ENCODE measurements at places on chromosomes 7 and 10.
A peak's percentile ranks its signal among the peaks of the same experiment; 100 is the strongest.

DNA sequence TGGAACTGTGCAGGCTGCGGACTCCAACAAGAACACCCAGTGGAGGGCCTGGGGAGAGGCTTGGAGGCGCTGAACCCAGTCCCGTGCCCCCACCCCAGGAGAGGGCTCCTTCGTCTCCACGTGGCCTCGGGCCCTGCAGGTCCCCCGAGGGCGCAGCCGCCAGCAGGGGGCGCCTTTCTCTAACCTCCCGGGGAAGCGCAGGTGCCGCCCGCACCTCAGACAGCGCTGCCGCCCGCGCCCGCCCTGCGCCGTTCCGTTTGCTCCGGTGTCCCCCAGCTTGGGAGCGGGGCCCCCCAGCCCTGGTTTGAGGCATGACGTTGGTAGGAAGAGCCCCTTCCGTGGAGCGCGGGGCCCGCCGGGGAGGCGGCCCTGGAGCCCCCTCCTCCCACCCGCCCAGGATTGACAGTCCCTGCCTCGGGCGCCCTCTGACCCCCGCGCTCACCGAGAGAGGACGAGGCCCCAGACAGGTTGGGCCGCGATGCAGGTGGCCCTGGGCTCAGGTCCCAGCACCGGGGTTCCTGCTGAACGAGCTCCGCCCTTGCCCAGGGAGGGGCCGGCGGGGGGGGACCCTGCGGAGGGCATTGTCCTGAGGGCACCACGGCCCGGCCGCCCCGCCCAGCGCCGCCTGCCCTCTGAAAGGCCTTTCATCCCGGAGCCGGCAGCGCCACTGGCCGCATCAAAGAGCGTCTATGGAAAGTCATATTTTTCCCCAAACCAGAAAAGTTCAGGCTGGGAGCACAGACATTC is 42.8 kb downstream of the FOXL3 start:
- no peak for DNase-seq

GRCh38 chr10:49010295-49010694 is 70.7 kb upstream of the LRRC18 start:
- no peak for DNase-seq

DNA sequence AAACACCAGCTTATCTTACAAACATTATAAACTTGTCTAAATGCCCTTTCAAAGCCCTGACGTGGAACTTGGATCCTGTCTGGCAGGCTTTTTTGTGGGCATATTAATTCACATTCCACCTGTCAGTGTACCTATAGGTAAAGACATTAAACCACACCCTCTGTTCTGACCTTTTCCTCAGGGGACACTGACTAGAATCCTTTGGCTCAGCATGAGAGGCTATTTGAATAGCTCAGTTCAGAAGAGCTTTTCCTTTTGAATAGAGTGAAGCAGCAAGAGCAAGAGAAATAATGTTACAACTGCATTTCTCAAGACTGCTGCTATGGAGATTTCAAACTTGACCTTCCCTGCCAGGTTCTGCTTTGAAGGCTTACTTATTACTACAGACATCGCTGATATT is 76.9 kb downstream of the CYP51A1 start:
- no peak for DNase-seq

- no peak for DNase-seq
Measured at GRCh38 chr10:70695241-70696030, 23.1 kb downstream of the ADAMTS14 start.

GRCh38 chr7:15459018-15459615 is 102.7 kb downstream of the AGMO start:
- DNase-seq: no peak

- DNase-seq: no peak
Measured at GRCh38 chr10:33008499-33009243, 50.6 kb upstream of the ITGB1 start.

DNA sequence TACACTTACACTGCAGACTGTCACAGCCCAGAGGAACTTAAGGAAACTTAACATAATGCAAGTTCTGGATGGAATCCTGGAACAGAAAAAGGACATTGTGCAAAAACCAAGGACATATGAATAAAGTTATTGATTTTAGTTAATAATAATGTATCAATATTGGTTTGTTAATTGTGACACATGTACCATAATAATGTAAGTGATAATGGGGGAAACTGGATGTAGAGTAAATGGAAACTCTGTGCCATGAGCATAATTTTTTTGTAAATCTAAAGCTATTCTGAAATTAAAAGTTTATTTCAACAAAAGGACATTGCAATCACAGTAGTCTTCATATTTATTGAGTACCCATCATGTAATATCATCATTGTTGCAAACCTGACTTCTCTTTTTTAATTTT is 107.2 kb downstream of the VTI1A start:
- DNase-seq: no peak

DNA sequence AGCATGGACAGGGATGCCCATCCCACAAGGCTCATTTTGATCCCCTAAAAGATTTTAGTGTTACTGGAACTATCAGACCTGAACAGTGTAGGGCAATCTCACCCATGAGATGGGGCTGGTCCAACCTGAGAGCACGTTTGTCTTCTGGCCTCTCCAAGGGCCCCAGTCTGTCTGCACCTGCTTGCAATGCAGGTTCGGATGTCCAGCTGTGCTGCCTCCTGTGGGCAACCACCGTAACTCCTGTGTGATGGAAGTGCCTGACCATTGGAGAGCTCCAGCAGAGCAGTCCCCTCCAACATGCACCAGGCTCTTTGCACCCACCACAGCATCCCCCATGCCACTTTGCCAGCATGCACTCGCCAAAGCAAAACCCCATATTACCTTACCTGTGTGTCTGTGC is 290.1 kb upstream of the KCND2 start:
- DNase-seq: no peak

GRCh38 chr10:66586897-66587679 is 338.7 kb upstream of the LRRTM3 start:
- DNase-seq: no peak

DNA sequence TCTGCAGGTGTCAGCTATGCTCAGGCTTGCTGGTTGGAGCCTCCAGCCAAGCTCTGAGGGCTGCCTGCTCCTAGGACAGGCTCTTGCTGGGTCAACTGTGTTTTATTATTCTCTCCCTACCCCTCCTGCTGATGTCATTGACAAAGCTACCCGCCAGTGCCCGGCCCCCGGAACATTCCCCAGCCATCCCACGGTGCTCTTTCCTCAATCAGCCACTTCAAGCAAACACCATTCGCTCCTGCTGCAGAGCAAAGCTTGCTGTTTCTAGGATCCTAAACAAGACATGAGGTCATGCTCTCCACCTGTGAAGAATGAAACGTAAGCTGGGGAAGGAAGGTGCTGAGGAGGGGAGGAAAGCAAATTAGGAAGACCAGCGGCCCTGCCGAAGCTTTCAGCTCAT is 2.1 kb upstream of the C10orf71 start:
- DNase-seq: no peak

DNA sequence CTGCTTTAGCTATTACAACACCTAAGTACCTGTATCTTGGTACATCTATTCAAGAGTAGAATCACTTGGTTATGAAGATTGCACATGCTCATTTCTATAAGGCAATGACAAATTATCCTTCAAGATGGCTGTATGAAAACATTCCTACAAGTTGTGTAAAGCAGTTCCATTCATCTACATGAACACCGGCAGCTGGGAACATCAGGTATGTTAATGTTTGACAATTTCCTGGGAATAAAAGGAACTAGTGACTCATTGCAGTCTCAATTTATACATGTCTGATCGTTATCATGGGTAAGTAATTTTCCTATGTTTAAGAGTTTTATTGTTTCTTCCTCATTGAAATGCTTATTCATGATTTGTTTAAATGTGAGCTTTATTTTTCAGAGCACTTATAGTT is 203.2 kb upstream of the SEMA3E start:
- DNase-seq: no peak

- DNase-seq: no peak
Measured at GRCh38 chr7:79968894-79969293, 165.7 kb upstream of the GNAI1 start.

- DNase-seq: no peak
Measured at GRCh38 chr10:36464291-36464690, 661.1 kb upstream of the ANKRD30A start.

GRCh38 chr7:404812-405488 is 114.7 kb downstream of the PDGFA start:
- DNase-seq: no peak

- DNase-seq: no peak
Measured at GRCh38 chr7:116222501-116222900, 12.2 kb downstream of the TES start.

GRCh38 chr10:121608469-121609190 is 10.4 kb upstream of the FGFR2 start:
- DNase-seq: peak; percentile 62

DNA sequence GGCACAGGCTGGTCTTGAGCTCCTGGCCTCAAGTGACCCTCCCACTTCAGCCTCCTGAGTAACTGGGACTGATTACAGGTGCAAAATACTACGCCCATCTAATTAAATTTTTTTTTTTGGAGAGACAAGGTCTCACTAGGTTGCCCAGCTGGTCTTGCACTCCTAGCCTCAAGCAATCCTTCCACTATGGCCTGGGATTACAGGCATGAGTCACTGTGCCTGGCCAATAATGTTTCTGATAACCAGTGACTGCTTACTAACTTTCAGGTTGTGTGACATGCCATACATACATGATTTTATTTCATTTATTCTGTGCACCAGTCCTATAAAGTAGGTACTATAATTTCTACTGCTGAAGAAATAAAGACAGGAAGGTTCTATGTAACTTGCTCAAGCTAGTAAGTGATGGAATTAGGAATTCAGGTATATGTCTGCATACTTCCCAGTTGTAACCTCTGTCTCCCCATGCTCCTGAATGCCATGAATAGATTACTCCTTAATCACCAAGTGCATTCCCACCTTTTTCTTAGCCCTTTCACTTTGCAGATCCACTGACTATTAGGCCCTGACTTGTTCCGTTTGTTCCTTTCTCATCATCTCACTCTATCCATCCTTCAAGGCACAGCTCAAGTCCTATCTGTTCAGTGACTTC is 28.1 kb downstream of the MCU start:
- DNase-seq: no peak

GRCh38 chr10:4450981-4451908 is 374.8 kb upstream of the AKR1E2 start:
- DNase-seq: no peak

GRCh38 chr7:141906285-141906684 is 9.9 kb upstream of the OR9A4 start:
- no peak for DNase-seq

- no peak for DNase-seq
Measured at GRCh38 chr10:34018129-34018528, 683.7 kb upstream of the NRP1 start.

- DNase-seq: no peak
Measured at GRCh38 chr7:983004-983615, at the start of gene CYP2W1. Gene CYP2W1, plus strand, starts transcription at chr7:983181. Its CDS starts 31 bp downstream, at chr7:983212.

- no peak for DNase-seq
Measured at GRCh38 chr7:111159426-111159825, 68.5 kb downstream of the LRRN3 start.

- DNase-seq: no peak
Measured at GRCh38 chr7:79434098-79434497, 19.4 kb downstream of the MAGI2 start.

DNA sequence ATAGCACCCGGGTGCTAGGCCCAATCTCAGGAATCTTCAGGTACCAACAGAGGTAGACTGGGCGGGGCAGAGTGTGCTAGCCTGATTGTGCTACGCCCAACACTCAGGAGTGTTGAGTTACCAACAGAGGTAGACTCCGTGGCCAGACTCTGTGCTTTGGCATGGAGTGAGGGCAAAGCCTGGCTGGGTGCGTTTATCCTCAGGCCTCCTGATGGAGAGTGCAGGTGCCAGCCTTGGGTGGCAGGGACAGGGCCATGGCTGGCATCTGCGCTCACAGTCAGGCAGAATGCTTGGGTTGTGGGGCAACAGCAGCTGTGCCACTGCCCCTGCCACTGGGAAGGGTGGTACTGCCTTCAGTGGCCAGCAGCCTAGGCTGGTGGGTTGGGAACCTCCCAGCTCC is 111.6 kb downstream of the NEUROD6 start:
- DNase-seq: no peak

DNA sequence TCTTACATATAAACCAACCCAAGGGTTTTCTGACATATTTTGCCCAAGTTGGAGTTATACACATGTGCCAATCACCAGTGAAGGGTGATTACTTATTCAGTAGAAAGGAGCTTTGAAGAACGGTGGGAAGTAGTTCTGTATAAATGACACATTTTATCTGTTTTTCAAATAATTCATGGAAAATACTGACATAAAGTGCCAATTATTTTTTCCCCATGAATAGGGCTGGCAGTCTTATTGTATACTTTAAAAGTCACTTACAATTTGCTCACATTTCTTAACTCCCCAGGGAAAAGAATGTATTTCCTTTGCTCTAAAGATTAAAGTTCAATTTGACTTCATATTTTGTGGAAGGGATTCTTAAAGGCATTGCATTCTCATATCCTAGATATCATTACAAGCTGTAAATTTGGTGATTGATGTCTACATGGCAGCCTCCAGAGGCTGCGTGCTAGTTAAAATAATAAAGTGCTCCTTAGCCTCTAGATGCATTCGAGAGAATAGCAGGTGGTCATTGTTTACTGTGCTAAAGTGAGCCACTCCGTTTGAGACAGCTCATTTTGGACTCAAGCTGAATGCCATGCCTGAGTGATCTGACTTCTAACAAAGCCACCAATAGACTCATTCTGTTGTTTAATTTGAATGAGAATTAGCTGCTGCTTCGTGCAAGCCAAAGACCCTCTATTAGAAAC is 148.8 kb upstream of the NRP1 start:
- DNase-seq: no peak

DNA sequence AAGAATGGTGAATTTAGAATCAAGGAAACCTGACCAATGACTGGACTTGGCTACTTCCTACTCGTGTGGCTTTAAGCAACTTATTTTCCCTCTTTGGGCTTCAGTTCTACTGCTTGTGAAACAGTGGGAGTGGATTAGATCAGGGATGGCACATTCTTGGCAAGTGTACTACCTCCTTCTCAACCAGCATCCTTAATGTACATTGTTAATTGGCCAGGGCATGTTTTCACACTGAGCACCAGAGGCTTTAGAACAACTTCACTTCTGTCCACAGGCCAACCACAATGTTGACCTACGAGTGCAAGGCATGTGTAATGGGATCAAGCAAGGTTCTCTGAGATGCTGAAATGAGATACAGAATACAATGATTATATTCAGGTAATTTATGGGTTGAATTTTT is 315.3 kb downstream of the ADRA2A start:
- no peak for DNase-seq

- DNase-seq: no peak
Measured at GRCh38 chr7:121887634-121888033, 14.7 kb downstream of the PTPRZ1 start.

GRCh38 chr10:79586933-79587332 is 23.8 kb upstream of the SFTPA1 start:
- no peak for DNase-seq

DNA sequence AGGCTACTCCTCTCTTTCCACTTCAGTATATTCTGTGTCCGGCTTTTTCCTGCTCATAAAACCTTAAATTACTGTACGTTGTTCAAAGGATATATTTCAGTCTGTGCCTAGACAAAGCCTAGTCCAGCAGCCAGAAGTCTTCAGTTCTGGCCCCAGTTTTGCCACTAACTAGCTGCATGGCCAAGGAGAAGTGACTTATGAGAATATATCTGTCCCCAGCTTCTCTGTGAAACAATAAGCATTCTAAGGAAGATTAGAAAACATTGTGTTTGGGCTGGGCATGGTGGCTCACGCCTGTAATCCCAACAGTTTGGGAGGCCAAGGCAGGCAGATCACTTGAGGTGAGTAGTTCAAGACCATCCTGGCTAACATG is 105.0 kb upstream of the HDAC9 start:
- no peak for DNase-seq

GRCh38 chr10:77290528-77291155 is 347.0 kb downstream of the KCNMA1 start:
- no peak for DNase-seq

- no peak for DNase-seq
Measured at GRCh38 chr7:152899548-152900109, 140.1 kb downstream of the ACTR3B start.
